SJCRH30 (cell line): ENCODE measurements at places on chromosomes 2 and 18.
A peak's percentile ranks its signal among the peaks of the same experiment; 100 is the strongest.

DNA sequence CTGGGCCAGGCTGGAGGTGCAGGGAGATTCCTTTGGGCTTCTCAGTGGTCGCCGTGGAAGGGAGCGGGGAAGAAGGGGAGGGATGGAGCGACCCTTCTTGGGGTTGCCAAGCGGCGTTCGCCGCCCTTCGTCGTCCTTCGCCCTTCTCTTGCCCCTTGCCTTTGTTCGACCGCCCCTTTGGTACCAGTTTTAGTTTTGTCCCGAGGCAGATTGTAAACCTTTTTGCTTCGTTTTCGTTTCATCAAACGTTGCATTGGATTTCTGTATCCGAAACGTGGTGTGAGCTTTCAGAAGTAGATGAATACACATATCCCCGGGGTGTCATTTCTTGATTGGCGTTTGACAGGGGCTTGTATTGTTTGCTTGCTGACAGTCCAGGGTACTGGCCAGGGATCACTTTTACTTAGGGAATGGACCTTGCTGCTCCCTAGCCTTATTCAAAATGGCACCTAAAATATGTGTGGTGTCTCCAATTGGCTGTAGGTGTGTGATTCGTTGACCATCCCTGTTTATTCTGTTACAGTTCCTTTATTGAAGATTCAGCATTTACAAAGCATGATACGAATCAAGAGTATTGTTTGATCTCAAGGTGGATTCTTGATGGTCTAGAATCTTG lies 788 bp downstream of the USP14 start:
- no peak for DNase-seq

GRCh38 chr2:23291239-23291638 lies 93.7 kb upstream of the KLHL29 start:
- no peak for DNase-seq

DNA sequence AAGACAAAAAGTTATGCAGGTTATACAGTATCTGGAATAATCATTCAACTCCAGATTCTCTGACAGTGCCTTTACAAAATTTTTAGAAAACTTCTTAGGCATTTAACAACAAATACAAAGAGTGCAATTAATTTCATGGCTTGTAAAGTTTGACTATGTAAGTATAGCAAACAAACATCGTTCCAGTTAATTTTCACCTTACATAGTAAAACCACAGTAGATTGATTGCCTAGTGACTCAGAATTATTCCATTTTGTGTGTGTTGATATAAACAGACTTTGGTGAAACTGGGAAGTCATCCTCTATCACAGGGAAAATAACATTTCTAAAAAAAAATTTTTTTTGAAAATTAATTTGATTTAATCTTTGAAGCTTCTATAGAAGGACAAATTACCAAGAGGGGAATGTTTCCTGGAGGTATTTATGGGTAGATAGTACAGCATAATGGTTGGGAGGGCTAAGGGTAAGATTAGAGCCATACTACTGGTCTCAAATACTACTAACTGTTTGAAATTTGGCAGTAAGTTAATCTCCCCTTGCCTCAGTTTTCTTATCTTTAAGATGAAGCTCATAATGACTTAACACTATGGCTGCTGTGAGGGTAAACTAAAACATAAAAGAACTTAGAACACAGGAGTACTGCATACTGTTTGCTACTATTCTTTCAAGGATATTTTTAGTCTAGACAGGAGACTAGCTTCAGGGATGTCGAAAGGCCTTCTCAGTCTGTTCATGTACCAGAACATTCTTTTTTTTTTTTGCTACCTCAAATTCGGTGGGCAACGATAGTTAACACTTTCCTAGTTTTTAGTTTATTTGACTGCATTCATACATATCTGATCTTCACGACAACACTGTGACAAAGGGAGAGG lies 19.6 kb downstream of the NDUFAF7 start:
- no peak for DNase-seq

- no peak for DNase-seq
These were observed 3.1 kb downstream of the SPOPL start for GRCh38 chr2:138504546-138505235.

GRCh38 chr2:71863396-71863795 lies 284.3 kb downstream of the CYP26B1 start:
- DNase-seq = no peak

DNA sequence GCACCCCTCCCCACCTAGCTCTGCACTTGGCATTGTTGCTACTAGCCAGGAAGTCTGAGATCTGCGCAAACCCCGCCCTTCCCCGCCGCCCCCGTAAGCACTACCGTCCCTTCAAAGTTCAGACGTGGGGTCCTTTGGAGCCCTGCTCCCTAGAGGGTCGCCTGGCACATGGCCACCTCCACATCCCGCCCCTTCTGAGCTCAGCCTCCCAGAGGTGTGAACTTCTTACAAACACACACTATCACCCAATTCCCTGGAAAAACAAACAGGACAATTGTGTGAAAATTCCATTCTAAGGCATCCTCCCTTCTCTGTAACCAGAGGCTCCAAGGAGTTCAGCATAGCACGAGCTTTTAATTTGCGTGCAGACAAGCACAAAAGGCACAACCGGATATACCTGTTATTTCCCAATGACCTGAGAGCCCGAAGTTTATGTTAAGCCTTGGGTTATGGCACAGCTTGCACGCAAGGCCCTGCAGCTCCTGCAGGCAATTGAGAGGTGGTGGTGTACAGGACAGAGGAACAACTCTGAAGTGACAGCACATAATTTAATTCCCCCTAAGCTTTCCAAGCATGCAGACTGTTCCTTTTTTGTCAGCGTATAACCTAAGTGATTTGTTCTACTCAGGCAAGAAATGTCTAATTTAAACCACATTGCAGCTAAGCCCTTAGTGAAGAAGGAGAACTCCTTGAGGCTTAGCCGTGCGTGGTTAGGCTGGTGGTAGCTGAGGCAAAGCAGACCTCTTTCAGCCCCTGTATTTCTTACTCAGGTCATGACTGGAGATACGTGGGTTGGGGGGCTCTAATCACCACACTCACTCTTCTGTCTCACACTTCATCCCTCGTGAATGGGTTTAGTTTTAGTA lies 20.3 kb upstream of the CYP1B1 start:
- no peak for DNase-seq

- DNase-seq = no peak
These were observed 1049.3 kb upstream of the CDH2 start for GRCh38 chr18:29226213-29226612.

- DNase-seq = peak; percentile 39
These were observed 195.1 kb downstream of the KCNE4 start for GRCh38 chr2:223247136-223247535.
